Activated naive CD4-positive, alpha-beta T cell treated with anti-CD3 and anti-CD28 coated beads for 36 hours (primary cell): ENCODE measurements at places on chromosomes 3 and 15.
A peak's percentile ranks its signal among the peaks of the same experiment; 100 is the strongest.

DNA sequence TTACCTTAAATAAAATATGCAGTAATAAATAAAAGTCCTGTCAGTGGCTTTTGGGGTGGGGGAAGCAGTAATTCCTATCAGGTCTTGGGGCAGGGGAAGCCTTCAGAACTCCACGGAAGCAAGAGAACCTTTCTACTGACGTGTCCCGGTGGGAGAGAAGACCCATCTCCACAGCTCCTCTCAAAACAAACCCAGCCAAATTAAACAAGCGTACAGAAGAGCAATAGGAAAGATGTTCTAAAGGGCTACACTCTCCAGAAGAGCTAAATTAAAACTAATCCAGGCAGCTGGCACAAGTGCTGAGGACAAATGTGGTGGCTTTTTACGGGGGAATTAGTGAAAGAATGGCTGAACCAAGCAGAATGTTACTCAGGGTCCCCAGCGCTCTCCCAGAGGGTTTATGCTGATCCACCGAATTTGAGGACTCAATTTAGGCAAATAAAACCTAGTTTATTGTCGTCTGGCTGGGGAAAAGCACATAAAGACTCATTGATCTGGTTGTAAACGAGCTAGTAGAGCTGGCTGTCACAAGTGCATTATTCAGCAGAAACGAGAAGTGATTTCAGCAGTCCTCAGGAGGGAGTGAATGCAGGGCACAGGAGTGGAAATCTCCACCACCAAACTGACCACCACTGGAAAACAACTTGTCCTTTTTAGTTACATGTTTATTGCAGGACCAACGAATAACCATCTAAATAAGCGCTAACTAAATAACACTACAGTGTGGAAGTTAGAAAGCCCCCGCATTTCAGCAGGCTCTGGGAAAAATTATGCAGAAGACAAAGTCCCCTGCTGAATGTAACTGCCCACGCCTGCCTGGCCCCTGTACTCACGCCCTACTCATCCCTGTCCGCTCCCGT lies 13.5 kb downstream of the BFSP2 start:
- DNase-seq, result no peak

- no peak for DNase-seq
Observed at GRCh38 chr15:47908950-47909670, 191.8 kb downstream of the SEMA6D start.

- DNase-seq, result no peak
Observed at GRCh38 chr15:63345391-63345752, 36.3 kb downstream of the CA12 start.

DNA sequence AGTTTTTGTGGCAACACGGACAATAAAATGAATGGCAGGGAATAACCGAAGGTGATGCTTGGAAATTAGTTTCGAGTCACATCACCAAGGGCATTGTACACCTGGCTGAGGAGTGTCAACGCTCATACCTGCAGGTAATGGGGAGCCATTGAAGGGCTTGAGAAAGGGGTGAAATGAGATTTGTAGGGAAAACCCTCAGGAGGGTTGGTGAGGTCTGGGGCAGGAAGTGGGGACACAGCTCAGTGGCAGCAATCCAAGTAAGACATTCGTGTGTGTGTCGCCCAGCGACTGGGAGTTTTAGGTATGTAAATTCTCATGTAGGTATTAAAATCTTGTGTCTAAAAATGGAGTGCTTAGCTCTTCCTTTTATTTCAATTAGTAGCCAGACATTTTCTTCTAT lies 14.3 kb downstream of the PARP14 start:
- no peak for DNase-seq

GRCh38 chr3:71214797-71215196 lies 368.7 kb downstream of the FOXP1 start:
- peak; percentile 41 for DNase-seq

DNA sequence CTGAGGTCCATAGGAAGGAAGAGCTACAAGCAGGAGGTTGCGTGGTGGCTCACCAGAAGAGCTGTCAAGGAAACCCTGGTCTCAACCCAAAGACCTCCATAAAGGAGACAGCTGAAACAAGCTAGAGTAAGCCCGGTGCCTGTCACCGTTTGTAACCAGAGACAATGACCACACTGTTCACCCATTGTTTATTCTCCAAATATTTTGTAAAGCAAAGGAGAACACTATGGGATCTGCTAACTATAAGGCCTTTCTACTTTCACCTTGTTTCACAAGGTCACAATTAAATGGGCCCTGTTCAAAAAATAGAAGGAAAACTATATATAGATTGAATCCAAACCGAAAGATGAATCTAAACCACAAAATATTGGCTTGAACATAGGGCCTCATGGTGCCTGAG lies 128.9 kb upstream of the TPRG1 start:
- DNase-seq, result no peak
